Neuronal stem cell (in vitro differentiated cells): ENCODE measurements at places on chromosomes 2 and 18.

DNA sequence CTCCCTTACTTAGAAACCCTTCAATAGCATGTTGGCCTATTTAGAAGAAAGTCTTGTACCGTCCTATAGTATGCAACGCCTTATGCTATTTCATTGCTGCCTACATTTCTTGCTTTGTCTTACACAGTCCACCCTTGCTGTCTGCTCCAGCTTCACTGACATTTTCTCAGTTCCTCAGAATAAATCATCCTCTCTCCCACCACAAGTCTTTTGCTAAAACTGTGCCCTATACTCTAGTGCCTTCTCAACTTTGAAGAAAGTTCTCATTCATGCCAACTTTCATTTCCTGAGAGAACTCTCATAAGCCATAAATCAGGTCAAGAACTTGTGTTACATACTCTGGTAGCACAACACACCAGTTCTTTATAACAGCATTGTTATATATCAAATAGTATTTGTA, 54.3 kb upstream of the COL3A1 start:
- H3K27me3 ChIP-seq, result no peaks in the 10 kb centered on the region
- no peak overlapping the region for H3K4me3 ChIP-seq
- no peak overlapping the region for H3K27ac ChIP-seq
- no peaks in the 10 kb centered on the region for H3K4me1 ChIP-seq
- DNase-seq, result no peak
- H3K36me3 ChIP-seq, result no peaks in the 10 kb centered on the region

DNA sequence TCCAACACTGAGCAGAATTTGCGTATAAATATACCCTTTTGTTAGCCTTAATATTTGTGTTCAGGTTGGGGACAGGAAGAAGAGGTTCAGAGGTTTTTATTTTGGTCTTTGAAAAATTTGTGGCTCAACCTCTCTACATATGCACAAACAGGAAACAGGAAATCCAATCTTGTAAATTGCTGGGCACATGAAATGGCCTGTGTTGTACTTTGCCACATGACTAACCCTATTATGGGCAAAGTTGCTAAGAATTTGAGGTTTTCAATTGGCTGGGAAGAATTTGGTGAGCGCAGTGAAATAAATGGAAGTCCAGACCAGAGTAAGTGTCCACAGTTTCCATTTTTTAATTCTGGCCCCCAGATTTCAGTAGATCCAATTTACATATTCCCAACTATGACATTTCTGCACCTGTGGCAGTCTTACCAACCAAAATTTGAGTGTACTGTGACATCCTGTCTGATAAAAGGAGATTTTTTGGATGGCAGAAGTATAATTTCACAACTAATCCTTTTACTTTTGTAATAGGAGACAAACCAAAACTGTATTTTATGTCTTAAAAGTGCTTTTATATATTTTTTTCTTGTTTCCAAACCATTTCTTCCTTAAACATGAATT, 63.6 kb downstream of the COX7A2L start:
- H3K4me3 ChIP-seq, result no peak overlapping the region
- peaks cover 14% of the 10 kb centered on the region for H3K36me3 ChIP-seq

DNA sequence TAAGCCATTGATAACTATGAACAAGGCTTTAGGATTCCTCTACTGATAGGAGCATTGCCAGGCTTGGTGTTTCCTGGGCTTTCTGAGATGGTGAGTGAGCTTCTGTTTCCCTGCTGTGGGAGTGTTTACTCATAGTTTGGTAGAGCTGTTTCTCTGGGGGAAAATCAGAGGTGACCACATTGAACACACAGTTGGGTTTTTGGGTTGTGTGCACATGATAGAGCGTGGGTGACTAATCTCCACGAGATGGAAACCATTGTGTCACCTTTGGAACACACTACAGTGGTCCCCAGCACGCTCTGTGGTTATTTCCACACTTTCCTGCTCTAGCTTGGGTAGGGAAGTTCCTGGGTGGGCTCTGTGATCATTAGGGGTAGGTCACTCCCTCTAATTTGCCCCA, 5.4 kb downstream of the IL1R1 start:
- peaks cover 7% of the 10 kb centered on the region for H3K27me3 ChIP-seq
- no peak overlapping the region for H3K27ac ChIP-seq
- H3K4me1 ChIP-seq, result no peaks in the 10 kb centered on the region

DNA sequence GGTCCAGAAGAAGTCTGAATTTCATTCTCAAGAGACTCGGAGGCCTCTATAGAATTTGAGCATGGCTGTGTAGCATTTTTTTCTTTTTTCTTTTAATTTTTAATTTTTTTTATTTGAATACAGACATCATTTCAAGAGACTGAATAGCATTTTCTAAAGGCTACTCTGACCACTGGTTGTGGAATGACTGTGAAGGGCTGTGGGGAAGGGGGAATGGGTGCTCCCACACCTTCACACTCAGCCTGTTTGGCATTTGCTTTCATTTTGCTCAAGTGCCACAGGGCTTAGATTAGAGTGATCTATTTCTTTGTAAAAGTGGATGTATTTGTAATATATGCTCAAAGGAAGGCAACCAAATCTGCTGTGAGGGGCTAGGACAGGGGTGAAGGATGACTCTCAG, 142.0 kb upstream of the SPOPL start:
- H3K4me3 ChIP-seq, result no peak overlapping the region
- DNase-seq, result no peak
- H3K27me3 ChIP-seq, result no peaks in the 10 kb centered on the region
- no peaks in the 10 kb centered on the region for H3K4me1 ChIP-seq

GRCh38 chr2:27461118-27461517, 18.9 kb downstream of the KRTCAP3 start:
- H3K36me3 ChIP-seq, result peaks cover 44% of the 10 kb centered on the region
- H3K27me3 ChIP-seq, result no peaks in the 10 kb centered on the region
- no peaks in the 10 kb centered on the region for H3K4me1 ChIP-seq
- H3K4me3 ChIP-seq, result no peak overlapping the region

DNA sequence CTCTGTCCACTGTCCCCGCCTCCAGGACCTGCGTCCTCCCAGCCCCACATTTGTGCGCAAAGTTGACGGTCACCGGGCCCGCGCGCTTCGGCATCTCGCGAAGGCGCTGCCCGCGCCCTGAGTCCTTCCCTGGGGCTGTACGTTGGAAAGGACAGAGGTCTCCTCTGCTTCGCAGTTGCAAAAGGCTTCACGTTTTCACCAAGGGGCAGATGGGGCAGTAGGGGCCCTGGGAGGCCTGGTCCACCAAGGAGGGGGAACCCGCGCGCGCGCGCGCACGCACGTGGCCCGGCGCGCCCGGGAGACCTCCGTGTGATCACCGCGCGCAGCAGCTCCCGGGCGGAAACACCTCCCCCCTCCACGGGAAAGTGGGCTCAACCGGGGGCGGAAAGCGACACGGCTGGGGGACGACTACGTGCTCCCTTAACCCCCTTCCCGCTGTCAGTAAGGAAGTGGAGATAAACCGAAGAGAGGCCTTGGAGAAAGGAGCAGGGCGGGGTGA, 21.9 kb downstream of the TEX44 start:
- peaks cover 33% of the 10 kb centered on the region for H3K4me1 ChIP-seq
- H3K36me3 ChIP-seq, result no peaks in the 10 kb centered on the region
- no peak for DNase-seq
- no peaks in the 10 kb centered on the region for H3K27me3 ChIP-seq
- peak overlapping the region; percentile 78 for H3K4me3 ChIP-seq

- peaks cover 7% of the 10 kb centered on the region for H3K4me1 ChIP-seq
- peaks cover 11% of the 10 kb centered on the region for H3K27me3 ChIP-seq
- no peak overlapping the region for H3K27ac ChIP-seq
Measured at GRCh38 chr2:240558236-240558761, 511 bp upstream of the ANKMY1 start.

- H3K4me3 ChIP-seq, result no peak overlapping the region
- H3K27me3 ChIP-seq, result no peaks in the 10 kb centered on the region
- H3K4me1 ChIP-seq, result peaks cover 2% of the 10 kb centered on the region
- no peak overlapping the region for H3K27ac ChIP-seq
Measured at GRCh38 chr2:184879671-184880070, 281.3 kb downstream of the ZNF804A start.

- H3K4me3 ChIP-seq, result no peak overlapping the region
- peak overlapping the region; percentile 64 for H3K27ac ChIP-seq
- H3K27me3 ChIP-seq, result peaks cover 2% of the 10 kb centered on the region
- H3K36me3 ChIP-seq, result no peaks in the 10 kb centered on the region
- peaks cover 11% of the 10 kb centered on the region for H3K4me1 ChIP-seq
Measured at GRCh38 chr18:46481048-46481846, 175.8 kb downstream of the LOXHD1 start.

GRCh38 chr2:220029013-220029412, 401.6 kb downstream of the SLC4A3 start:
- no peak for DNase-seq
- no peak overlapping the region for H3K4me3 ChIP-seq
- H3K27ac ChIP-seq, result no peak overlapping the region
- no peaks in the 10 kb centered on the region for H3K4me1 ChIP-seq
- no peaks in the 10 kb centered on the region for H3K36me3 ChIP-seq

DNA sequence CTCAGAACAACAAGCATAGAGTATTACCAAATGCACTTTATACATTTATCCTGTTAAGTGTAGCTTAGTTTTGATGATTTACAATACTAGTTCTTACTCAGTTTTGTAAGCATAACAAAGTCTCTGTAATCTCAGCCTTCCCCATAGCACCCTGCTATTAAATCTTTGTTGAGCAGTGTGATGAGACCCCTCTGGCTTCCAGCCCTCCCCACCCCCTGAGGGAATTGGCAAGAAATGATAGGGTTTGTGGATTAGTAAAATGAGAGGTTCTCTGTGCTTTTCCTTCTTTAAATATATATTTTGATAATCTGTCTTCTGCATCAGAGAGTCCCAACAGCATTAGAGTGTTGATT, 37.2 kb downstream of the ZNF521 start:
- no peak overlapping the region for H3K4me3 ChIP-seq
- H3K4me1 ChIP-seq, result peaks cover 7% of the 10 kb centered on the region
- DNase-seq, result no peak
- H3K27me3 ChIP-seq, result no peaks in the 10 kb centered on the region
- no peak overlapping the region for H3K27ac ChIP-seq

DNA sequence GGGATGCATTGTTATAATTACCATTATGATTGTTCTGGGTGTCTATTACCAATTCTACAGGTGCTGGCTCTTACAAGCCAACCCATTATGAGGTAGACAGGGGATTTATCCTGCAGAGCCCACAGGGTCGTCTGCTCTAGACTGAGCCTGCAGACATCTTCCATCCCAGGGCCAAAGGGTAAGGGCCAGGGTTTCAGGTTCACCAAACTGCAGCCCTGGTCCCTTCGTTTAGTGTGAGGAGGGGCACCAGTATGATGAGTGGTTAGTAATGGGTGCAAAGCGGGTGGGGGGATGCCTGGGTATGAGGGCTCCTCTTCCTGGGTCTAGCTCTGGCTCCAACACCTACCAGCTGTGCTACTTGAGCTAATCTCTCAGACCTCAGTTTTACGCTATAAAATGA, 1.2 kb upstream of the ARID5A start:
- H3K27ac ChIP-seq, result no peak overlapping the region
- no peak for DNase-seq
- H3K4me1 ChIP-seq, result peaks cover 12% of the 10 kb centered on the region
- H3K36me3 ChIP-seq, result no peaks in the 10 kb centered on the region
- H3K4me3 ChIP-seq, result no peak overlapping the region

DNA sequence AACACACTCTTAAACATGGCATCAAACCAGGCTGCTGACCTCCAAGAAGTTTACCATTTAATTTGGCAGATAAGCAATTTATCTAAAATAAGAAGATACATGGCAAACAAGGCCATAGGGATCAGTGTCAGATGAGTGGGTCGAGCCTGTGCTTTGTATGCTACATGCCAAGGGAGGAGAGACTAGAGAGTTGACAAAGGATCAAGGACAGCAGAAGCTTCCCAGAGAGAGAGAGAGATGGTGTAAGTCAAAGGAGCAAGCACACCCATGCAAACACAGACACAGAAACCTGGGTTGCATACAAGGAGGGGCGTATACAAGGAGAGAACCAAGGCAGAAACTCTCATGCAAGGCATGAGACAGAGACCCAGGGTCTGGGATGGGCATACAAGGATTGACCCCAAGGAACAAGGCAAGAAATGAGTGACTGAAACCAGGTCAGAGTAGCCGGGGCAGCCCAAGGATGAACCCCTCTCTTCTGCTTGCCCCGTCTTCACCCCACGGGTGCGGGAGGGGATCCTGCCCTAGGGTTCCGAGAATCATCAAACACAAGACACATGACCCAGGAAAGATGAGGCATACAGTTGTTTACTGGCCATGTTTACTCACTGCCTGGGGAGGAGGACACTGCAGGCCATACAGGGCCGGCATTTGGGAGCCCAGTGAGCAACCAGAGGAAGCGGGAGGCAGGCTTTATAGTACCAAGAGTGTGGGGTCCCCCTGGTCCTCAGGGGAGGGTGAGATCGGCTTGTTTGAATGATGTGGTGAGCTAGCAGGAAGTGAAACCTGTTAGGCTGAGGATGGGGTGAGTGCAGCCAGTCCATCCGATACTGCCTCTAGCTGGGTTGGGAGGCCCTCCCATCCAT, 529.2 kb upstream of the ID2 start:
- no peaks in the 10 kb centered on the region for H3K36me3 ChIP-seq
- no peaks in the 10 kb centered on the region for H3K27me3 ChIP-seq
- no peak overlapping the region for H3K27ac ChIP-seq
- no peak for DNase-seq
- no peak overlapping the region for H3K4me3 ChIP-seq
- peaks cover 5% of the 10 kb centered on the region for H3K4me1 ChIP-seq

DNA sequence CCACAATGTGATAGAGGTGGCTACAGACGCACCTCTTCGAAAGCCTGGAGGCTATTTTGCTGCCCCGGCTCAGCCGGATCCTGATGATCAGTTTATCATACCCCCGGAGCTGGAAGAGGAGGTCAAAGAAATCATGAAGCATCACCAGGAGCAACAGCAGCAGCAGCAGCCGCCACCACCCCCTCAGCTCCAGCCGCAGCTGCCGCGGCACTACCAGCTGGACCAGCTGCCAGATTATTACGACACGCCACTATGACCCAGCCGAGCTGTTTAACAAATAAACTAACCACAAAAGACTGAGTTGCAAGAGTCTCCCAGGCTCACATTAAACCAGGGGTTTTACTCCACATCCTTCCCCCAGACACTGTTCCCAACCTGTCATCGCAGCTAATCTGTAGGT, 263.8 kb downstream of the PHLPP1 start:
- H3K27me3 ChIP-seq, result no peaks in the 10 kb centered on the region
- no peak overlapping the region for H3K4me3 ChIP-seq
- H3K27ac ChIP-seq, result no peak overlapping the region
- H3K36me3 ChIP-seq, result peaks cover 83% of the 10 kb centered on the region
- DNase-seq, result no peak
- peaks cover 6% of the 10 kb centered on the region for H3K4me1 ChIP-seq

DNA sequence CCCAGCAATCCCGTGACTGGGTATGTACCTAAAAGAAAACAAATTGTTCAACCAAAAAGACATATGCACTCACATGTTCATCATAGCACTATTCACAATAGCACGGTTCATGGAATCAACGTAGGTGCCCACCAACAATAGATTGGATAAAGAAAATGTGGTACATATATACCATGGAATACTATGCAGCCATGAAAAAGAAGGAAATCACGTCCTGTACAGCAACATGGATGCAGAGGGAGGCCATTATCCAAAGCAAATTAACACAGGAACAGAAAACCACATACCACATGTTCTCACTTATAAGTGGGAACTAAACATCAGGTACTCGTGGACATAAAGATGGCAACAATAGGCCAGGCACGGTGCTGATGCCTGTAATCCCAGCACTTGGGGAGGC, 207.9 kb upstream of the TNP1 start:
- peaks cover 16% of the 10 kb centered on the region for H3K4me1 ChIP-seq
- H3K36me3 ChIP-seq, result peaks cover 3% of the 10 kb centered on the region
- H3K27me3 ChIP-seq, result no peaks in the 10 kb centered on the region
- H3K27ac ChIP-seq, result no peak overlapping the region
- DNase-seq, result no peak
- no peak overlapping the region for H3K4me3 ChIP-seq

GRCh38 chr2:110205660-110206455, 1.0 kb upstream of the NPHP1 start:
- H3K4me3 ChIP-seq, result peak overlapping the region; percentile 68
- DNase-seq, result no peak
- peaks cover 10% of the 10 kb centered on the region for H3K27me3 ChIP-seq
- H3K4me1 ChIP-seq, result peaks cover 4% of the 10 kb centered on the region
- no peaks in the 10 kb centered on the region for H3K36me3 ChIP-seq
